ENCODE measurements at places on chromosomes 3 and 15. TPM values are rescaled to one million over a fixed set of nuclear protein-coding genes. Genes with fewer than 3 reads are reported as not detected.

The EIF5A2 gene
- 1.3 TPM for total RNA-seq

The P2RY12 gene
- 5.0 TPM for total RNA-seq

The DGKG gene
- total RNA-seq = 2.2 TPM

The CACNA2D3 gene
- total RNA-seq = 1.1 TPM

The CCR3 gene
- not detected for total RNA-seq

The ADCY5 gene
- 69.6 TPM for total RNA-seq

The OXNAD1 gene
- total RNA-seq = 16.3 TPM

The RARB gene
- 17.2 TPM for total RNA-seq

The ATRIP gene
- 16.5 TPM for total RNA-seq

The GREM1 gene
- total RNA-seq = 41.5 TPM

The AADAC gene
- total RNA-seq = not detected

The CCRL2 gene
- total RNA-seq = 0.09 TPM

- H3K27me3 ChIP-seq = no peaks in the 10 kb centered on the region
- no peaks in the 10 kb centered on the region for H3K36me3 ChIP-seq
- no peak overlapping the region for H3K4me3 ChIP-seq
- no peak for DNase-seq
- H3K27ac ChIP-seq = no peak overlapping the region
Measured at GRCh38 chr3:18891641-18892040, 256.7 kb upstream of the KCNH8 start.

- H3K4me1 ChIP-seq = no peaks in the 10 kb centered on the region
- no peaks in the 10 kb centered on the region for H3K27me3 ChIP-seq
- H3K4me3 ChIP-seq = no peak overlapping the region
- DNase-seq = peak; percentile 26
- no peaks in the 10 kb centered on the region for H3K36me3 ChIP-seq
Measured at GRCh38 chr15:41908736-41909461, 15.0 kb upstream of the SPTBN5 start.

- no peak overlapping the region for H3K4me3 ChIP-seq
- H3K27me3 ChIP-seq = no peaks in the 10 kb centered on the region
- H3K27ac ChIP-seq = no peak overlapping the region
- H3K36me3 ChIP-seq = no peaks in the 10 kb centered on the region
Measured at GRCh38 chr3:90184861-90185260, 1077.4 kb downstream of the EPHA3 start.

DNA sequence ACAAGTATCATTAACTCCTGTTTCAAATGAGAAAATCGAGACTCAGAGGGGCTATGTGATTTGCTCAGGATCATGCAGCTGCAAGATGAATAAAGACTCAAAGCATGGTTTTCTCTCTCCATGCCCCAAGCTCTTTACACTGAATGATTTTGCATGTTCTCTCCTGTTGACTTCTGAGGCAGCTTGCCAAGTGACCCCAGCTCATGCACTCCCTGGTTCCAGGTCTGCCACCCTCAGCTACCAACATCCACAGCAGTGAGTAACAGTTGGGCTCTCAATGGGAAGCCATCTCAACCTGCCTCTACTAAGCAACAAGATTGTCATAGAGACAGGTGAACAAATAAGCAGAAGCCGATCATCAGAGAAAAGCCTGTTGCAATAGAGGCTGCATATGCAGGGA, 116.9 kb upstream of the GADL1 start:
- no peaks in the 10 kb centered on the region for H3K36me3 ChIP-seq
- no peak overlapping the region for H3K27ac ChIP-seq
- H3K4me3 ChIP-seq = no peak overlapping the region
- H3K27me3 ChIP-seq = no peaks in the 10 kb centered on the region

DNA sequence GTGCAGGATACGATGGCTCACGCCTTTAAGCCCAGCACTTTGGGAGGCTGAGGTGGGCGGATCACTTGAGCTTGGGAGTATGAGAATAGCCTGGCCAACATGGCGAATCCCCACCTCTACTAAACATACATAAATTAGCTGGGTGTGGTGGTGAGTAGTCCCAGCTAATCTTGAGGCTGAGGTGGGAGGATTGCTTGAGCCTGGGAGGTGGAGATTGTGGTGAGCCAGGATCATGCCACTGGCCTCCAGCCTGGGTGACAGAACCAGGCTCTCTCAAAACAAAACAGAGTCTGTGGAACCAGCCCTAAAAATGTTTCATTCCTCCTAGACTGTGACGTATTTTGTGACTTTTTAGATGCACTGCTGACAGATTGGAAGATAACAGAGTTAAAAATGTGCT, 34.3 kb upstream of the RAD51 start:
- H3K36me3 ChIP-seq = no peaks in the 10 kb centered on the region
- no peak for DNase-seq
- H3K27ac ChIP-seq = no peak overlapping the region
- H3K4me1 ChIP-seq = no peaks in the 10 kb centered on the region

GRCh38 chr3:175422744-175423143, 563.6 kb downstream of the NAALADL2 start:
- no peaks in the 10 kb centered on the region for H3K27me3 ChIP-seq
- no peaks in the 10 kb centered on the region for H3K36me3 ChIP-seq
- H3K4me3 ChIP-seq = no peak overlapping the region
- H3K27ac ChIP-seq = no peak overlapping the region
- no peak for DNase-seq

GRCh38 chr3:178297199-178297598, 239.0 kb upstream of the KCNMB2 start:
- DNase-seq = no peak
- no peaks in the 10 kb centered on the region for H3K36me3 ChIP-seq
- no peaks in the 10 kb centered on the region for H3K27me3 ChIP-seq
- H3K4me3 ChIP-seq = no peak overlapping the region

DNA sequence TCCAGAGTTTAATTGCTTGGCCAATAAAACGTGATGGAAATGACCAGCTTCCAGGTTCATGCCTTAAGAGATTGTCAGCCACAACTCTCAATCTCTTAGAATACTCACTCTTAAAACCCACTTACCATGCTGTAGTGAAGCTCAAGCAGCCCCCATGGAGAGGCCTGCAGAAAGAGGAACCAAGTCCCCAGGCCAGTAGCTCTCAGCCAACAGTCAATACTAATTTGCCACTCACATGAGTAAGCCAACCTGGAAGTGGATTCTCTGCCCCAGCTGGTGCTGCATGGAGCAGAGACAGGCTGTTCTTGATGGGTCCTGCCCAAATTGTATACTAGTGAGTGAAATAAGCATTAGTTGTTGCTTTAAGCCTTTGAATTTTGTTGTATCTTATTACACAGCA, 155.9 kb downstream of the OXSM start:
- no peak for DNase-seq
- H3K4me3 ChIP-seq = no peak overlapping the region
- no peaks in the 10 kb centered on the region for H3K36me3 ChIP-seq
- no peaks in the 10 kb centered on the region for H3K27me3 ChIP-seq
- no peak overlapping the region for H3K27ac ChIP-seq

DNA sequence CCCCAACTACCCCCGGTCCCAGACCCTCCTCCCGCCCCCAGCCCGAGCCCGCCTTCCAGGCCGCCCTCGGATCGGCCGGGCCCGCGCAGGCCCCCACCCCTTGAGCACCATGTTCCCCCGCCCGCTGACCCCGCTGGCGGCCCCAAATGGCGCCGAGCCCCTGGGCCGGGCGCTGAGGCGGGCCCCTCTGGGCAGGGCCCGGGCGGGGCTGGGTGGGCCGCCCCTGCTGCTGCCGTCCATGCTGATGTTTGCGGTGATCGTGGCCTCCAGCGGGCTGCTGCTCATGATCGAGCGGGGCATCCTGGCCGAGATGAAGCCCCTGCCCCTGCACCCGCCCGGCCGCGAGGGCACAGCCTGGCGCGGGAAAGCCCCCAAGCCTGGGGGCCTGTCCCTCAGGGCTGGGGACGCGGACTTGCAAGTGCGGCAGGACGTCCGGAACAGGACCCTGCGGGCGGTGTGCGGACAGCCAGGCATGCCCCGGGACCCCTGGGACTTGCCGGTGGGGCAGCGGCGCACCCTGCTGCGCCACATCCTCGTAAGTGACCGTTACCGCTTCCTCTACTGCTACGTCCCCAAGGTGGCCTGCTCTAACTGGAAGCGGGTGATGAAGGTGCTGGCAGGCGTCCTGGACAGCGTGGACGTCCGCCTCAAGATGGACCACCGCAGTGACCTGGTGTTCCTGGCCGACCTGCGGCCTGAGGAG, 472 bp downstream of the CHST14 start:
- no peaks in the 10 kb centered on the region for H3K27me3 ChIP-seq
- peaks cover 4% of the 10 kb centered on the region for H3K4me1 ChIP-seq
- no peaks in the 10 kb centered on the region for H3K36me3 ChIP-seq
- H3K27ac ChIP-seq = peak overlapping the region; percentile 80
- H3K4me3 ChIP-seq = peak overlapping the region; percentile 82

- no peaks in the 10 kb centered on the region for H3K4me1 ChIP-seq
- no peak overlapping the region for H3K4me3 ChIP-seq
- H3K36me3 ChIP-seq = peaks cover 4% of the 10 kb centered on the region
- no peak for DNase-seq
- no peaks in the 10 kb centered on the region for H3K27me3 ChIP-seq
- H3K27ac ChIP-seq = no peak overlapping the region
Measured at GRCh38 chr15:67805008-67805665, 20.2 kb upstream of the SKOR1 start.

- H3K27me3 ChIP-seq = no peaks in the 10 kb centered on the region
- DNase-seq = no peak
- no peak overlapping the region for H3K27ac ChIP-seq
- no peaks in the 10 kb centered on the region for H3K36me3 ChIP-seq
Measured at GRCh38 chr3:124431331-124431994, 298.8 kb upstream of the UMPS start.

GRCh38 chr3:55167586-55168317, 239.9 kb upstream of the LRTM1 start:
- no peaks in the 10 kb centered on the region for H3K27me3 ChIP-seq
- H3K4me3 ChIP-seq = no peak overlapping the region
- H3K36me3 ChIP-seq = no peaks in the 10 kb centered on the region
- no peaks in the 10 kb centered on the region for H3K4me1 ChIP-seq
- no peak overlapping the region for H3K27ac ChIP-seq

DNA sequence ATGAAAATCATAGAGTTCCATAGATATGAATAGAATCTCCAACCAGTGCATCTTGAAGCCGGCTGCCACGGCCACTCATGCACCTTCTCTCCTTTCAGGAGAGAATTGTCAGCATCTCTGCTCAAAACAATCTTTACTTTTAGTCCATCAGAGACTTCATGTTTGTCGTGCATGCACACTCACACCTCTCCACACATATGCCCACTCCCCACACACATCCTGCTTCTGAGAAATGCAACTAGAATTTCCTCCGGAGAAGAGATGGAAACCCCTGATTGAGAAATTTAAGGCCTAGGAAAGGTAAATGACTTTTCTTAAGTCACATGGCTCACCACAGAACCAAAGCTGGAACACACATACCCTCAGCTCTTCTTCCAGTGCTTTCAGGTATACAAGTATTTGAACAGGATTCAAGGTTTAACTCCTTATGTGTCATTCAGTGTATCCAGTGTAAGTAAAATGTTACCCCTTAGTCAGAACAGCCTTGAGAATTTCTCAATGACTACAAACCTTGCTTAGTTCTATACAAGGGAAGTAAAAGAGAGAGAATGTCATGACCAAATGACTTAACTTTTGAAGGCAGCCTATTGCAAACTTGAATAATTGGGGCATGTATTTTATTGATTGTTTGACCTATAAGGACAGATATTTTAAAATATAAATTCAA, 69.1 kb upstream of the TSEN2 start:
- H3K27ac ChIP-seq = no peak overlapping the region
- no peaks in the 10 kb centered on the region for H3K27me3 ChIP-seq
- no peak overlapping the region for H3K4me3 ChIP-seq
- DNase-seq = no peak
- peaks cover 3% of the 10 kb centered on the region for H3K4me1 ChIP-seq
- no peaks in the 10 kb centered on the region for H3K36me3 ChIP-seq

GRCh38 chr3:195813916-195814640, 2.3 kb upstream of the MUC4 start:
- H3K27me3 ChIP-seq = no peaks in the 10 kb centered on the region
- no peaks in the 10 kb centered on the region for H3K36me3 ChIP-seq
- no peaks in the 10 kb centered on the region for H3K4me1 ChIP-seq

- H3K27ac ChIP-seq = no peak overlapping the region
- no peak for DNase-seq
- H3K27me3 ChIP-seq = no peaks in the 10 kb centered on the region
- no peak overlapping the region for H3K4me3 ChIP-seq
Measured at GRCh38 chr3:197000211-197000610, 29.4 kb downstream of the MELTF start.

DNA sequence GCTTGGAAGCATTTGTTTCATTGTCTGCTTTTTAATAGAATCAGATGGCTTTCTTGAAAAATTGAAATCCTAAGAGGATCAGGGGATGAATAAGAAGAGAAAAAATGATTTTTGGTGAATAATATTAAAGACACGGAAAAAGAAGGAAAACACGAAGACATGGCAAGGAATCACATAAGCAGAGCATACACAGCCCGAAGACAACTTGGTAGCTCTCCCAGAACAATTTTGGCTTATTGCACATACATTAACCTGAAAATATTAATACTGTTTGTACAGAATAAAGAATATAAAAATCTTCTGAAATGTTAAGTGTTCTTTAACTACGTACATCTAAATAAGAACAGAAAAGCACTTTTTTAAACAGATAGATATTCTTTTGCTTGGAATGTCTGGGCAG, 150.0 kb downstream of the SHOX2 start:
- no peak for DNase-seq
- no peak overlapping the region for H3K4me3 ChIP-seq
- no peaks in the 10 kb centered on the region for H3K36me3 ChIP-seq
- no peaks in the 10 kb centered on the region for H3K4me1 ChIP-seq
- no peak overlapping the region for H3K27ac ChIP-seq
- H3K27me3 ChIP-seq = no peaks in the 10 kb centered on the region

GRCh38 chr3:52182196-52182595, 15.8 kb upstream of the ALAS1 start:
- no peaks in the 10 kb centered on the region for H3K27me3 ChIP-seq
- H3K4me3 ChIP-seq = no peak overlapping the region
- H3K4me1 ChIP-seq = no peaks in the 10 kb centered on the region
- H3K36me3 ChIP-seq = no peaks in the 10 kb centered on the region

DNA sequence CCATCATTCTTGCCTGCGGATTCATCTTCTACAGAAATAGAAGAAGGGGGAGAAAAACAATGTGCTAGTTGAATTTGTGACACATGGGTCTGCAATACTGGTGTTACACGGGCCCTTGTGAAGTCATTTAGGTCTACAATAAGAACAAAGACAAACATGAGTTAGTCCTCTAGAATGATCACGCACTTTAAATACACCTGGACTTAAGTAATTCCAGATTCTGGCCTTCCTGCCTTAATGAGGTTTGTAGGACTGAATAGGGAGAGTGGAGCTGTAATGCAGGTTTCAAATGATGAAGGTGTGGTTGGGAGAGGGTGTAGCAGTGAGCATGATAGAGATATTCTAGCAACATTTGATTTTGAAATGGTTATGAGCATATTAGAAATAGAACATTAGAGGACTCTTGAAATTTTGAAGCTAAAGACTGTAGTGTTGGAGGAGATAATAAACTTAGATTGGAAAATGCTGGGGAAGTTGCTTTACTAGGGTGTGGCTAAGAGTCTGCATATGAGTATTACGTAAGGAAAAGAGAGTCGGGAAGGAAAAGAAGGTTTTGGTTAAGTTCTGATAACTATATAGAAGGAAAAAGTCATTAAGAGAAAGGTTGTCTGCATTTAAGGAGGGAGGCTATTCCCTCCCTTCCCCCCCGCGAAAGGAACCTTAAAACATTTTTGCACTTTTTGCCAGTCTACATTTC, 606 bp downstream of the EIF2A start:
- H3K27me3 ChIP-seq = no peaks in the 10 kb centered on the region
- peak overlapping the region; percentile 98 for H3K27ac ChIP-seq
- peaks cover 4% of the 10 kb centered on the region for H3K4me1 ChIP-seq
- peak overlapping the region; percentile 84 for H3K4me3 ChIP-seq
- H3K36me3 ChIP-seq = peaks cover 1% of the 10 kb centered on the region

- H3K4me1 ChIP-seq = no peaks in the 10 kb centered on the region
- no peak overlapping the region for H3K4me3 ChIP-seq
- H3K27me3 ChIP-seq = no peaks in the 10 kb centered on the region
Measured at GRCh38 chr3:172478116-172478515, 29.9 kb upstream of the GHSR start.

Measured in prostate gland (tissue), 2 donors.